NCI-H1436 (cell line): ENCODE measurements at places on chromosomes 13 and 19.

GRCh38 chr19:53915000-53915399 lies 5.9 kb downstream of the CACNG7 start:
- DNase-seq, result no peak

DNA sequence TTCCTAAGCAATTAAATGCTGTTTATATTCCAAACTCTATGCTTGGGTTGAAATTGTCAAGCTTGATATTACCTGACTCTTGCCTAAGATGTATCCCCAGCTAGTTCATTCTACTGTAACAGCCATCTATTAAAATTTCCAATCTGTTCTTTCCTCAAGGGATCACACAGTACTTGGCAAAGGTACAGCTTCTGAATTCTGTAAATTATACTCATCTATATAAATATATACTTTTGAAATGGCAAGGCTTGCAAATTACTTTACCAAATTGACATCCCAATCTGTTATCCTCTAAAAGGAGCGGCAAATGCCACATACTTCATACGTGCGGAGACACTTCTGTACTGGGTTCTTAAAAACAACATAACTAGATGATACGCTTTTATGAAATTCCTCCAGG lies 330.2 kb downstream of the DNAJC15 start:
- no peak for DNase-seq

DNA sequence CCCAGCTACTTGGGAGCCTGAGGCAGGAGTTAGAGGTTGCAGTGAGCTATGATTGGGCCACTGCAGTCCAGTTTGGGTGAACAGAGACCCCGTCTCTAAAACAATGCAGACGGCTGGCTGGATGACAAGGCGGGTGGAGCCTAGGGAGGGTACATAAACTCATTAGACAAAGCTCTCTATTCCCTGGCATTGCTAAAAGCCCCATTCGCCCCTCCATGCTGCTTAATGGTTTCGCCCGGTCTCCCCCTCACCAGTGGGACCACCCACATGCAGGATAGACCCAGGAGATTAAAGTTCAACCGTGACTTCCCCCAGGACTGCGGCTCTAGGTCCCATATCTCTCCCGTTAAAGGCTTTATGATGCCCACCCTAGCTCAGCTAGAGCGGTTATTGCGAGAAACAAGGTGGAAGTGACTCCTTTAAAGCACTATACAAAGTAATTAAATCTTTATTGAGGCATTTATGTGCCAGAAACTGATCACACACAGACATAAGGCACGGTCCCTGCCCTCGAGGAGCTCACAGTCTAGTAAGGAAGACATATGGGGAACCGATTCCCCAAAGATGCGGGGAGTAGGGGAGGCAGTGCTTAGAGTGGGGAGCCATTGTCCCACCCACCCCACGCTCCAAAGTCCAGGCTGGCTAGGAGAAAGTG lies 4.9 kb downstream of the LYPD3 start:
- DNase-seq, result no peak

GRCh38 chr19:46881092-46881491 lies 20.3 kb downstream of the ARHGAP35 start:
- DNase-seq, result no peak

- DNase-seq, result no peak
These were observed 21.5 kb downstream of the CYP4F22 start for GRCh38 chr19:15529774-15530372.

GRCh38 chr19:29876414-29876813 lies 64.6 kb downstream of the CCNE1 start:
- DNase-seq, result no peak

DNA sequence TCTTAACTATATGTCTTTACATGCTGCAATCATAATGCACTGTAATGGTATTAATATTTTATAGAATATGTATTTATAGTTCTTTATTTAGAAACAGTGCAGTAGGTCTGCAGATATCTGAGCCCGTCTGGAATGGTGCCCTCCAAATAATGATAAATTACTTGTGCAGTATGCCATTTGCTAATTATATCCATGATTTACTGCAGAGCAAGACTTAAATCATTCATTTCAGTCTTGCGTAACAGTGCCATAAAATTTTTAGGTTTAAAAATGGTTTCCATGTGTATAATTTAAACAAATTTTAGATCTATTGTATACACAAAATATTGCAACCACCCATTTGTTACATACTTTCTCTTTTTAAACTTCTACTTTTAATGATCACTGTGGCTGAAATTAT lies 175.1 kb downstream of the ZNF536 start:
- DNase-seq, result no peak

DNA sequence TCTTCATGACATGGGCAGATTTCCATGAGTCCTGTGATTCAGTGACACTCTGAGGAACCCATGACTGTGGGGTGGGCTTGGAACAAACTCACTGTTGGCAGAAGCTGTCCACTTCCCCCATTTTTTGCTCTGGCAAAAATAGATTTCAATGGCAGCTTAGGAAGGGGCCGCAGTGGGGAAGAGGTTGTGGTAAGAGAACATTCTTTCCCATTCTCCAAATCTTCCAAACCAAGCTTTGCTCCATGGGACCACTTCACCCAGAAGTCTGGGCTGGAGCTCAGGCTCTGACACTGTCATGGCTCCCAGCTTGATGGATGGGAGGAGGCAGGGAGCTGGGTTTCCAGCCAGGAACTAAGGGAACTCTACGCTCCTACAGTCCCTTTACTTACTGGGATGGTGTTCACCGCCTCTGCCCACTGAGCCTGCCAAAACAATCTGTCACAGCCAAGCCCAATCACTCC lies 24.9 kb upstream of the MEDAG start:
- DNase-seq, result no peak

DNA sequence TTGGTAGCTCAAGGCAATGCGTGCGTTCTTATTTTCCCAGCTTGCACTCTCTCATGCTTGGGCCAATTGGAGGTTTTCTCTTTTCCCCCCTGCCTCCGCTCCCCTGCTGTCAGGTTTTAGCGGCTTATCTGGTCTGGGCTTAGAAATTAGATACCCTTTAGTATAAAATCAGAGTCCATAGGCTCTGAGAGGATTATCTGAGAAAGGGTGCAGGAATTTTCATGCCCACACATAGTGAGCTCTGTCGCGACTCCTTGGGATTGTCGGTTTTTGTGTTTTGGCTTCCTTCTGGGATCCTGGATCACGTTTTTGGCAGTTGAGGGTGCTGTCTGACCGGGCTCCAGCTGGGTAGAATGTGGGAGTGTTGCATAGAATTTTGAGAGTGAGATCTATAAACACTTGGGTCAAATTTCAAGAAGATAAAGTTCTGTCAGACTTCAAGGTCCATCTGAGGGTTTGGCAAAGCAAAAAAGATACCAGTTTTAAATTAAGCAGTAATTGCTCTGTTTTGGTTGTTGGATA lies 12.4 kb downstream of the CHAF1A start:
- no peak for DNase-seq

DNA sequence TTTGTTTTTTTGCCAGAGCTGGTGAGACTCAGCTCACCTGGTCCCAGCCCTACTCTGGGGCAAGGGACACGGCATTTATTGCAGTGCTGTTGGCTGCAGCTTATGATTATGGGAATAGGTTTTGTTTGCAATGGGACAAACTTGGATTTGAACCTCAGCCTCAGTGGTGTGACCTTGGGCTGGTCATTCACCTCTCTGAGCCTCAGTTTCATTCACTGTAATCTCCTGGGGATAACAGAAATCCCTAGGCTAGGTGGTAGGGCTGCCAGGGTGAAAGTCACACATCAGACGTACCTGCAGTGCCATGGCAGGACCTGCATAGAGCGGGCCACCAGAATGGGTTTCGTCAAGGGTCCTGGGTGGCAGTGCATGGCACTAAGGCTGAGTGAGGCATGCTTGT lies 73.7 kb upstream of the MEDAG start:
- DNase-seq, result no peak

GRCh38 chr13:60146471-60146870 lies 17.3 kb downstream of the DIAPH3 start:
- DNase-seq, result no peak

DNA sequence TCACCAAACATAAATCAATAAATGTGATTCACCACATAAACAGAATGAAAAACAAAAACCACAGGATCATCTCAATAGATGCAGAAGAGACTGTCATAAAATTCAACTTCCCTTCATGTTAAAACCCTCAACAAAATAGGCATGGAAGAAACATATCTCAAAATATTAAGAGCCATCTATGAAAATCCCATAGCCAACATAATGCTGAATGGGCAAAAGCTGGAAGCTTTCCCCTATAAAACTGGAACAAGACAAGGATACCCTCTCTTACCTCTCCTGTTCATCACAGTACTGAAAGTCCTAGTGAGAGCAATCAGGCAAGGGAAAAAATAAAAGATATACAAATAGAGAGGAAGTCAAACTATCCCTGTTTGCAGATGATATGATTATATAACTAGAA lies 806.1 kb upstream of the MIR17HG start:
- no peak for DNase-seq

GRCh38 chr13:112905619-112905989 lies 63.4 kb upstream of the MCF2L start:
- DNase-seq, result no peak

- no peak for DNase-seq
These were observed 4.1 kb upstream of the PSMD8 start for GRCh38 chr19:38370299-38370698.

DNA sequence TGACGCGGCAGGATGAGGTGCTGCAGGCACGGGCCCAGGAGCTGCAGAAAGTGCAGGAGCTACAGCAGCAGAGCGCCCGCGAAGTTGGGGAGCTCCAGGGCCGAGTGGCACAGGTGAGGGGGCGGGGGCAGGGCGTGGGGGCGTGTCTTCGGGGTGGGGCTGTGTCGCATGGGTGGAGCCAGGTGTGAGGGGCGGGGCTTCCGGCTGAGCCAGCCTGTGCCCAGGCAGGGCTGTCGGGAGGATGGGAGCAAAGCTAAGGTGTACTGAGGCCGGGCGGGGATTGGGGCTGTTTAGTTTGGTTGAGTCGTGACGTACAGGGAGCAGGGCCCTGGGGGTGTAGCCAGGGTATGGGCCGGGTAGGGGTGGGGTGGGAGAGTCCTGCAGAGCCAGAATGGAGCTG lies 62.3 kb downstream of the KCNC3 start:
- peak; percentile 6 for DNase-seq

DNA sequence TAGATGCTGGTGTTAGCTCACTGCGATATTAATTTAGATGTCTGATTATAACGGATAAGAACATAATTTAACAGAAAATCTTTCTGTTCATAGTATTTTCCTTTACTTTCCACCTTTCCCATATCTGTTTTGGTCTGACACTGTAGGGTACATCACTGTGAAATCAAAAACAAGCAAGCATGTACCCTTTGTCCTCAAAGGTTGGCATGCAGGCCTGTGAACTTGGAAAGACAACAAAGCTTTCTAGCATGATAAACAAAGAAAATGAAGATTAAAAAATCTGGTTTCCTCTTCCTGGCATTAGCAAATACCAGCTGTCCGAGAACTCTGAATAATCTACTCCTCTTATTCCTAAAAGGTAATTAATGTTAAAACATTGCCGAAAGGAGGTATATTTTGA lies 31.6 kb downstream of the THSD1 start:
- DNase-seq, result no peak

DNA sequence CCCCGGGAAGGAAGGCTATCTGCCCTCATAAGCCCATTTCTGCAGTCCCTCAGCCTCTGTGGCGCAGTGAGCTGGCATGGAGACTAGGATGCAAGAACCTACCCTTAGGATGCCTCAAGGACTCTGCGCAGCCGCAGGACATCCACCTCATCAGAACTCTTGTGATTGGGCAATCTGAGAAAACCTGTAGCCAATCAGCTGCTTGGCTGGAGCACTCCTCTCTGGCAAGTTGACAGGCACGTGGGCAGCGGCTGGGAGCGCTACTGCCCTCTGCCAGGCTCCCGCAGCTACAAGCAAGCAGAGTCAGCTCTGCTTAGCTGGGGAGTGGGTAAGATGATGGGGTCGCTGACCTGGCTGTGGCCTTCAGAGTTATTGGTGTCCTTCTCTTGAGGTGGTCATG lies 1.5 kb upstream of the ECSIT start:
- peak; percentile 92 for DNase-seq

DNA sequence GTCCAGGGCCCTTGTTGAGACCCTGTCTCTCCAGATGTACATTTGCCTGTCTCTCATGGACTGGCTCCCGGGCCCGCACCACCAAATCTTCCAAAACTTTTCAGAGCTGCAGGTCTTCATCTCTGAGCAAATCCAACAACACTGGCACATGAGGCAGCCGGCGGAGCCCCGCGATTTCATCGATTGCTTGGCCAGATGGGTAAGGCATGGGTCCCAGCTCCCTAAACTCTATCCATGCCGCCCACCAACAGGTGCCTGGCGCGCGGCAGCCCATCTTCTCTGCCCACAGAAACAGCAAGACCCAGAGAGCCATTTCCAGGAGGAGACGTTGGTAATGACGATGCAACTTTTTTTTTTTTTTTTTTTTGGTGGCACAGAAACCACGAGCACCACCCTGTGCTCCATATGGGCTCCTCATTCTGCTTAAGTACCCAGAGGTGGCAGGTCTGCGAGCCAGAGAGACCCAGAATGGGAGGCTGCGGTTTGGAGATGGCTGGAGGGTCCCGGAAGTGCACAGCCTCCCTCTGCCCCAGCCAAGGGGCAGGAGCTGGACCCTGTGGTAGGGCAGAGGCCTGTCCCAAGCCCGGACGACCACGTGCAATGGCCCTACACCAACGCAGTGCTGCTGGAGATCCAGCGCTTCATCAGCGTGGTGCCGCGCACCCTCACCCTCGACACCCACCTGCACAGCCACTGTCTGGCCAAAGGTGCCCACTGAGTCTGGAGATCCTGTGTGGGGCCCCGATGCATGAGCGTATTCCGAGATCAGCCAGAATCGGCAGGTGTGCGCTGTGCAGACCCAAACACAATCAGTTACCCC lies 22.6 kb downstream of the CYP2F1 start:
- DNase-seq, result no peak

DNA sequence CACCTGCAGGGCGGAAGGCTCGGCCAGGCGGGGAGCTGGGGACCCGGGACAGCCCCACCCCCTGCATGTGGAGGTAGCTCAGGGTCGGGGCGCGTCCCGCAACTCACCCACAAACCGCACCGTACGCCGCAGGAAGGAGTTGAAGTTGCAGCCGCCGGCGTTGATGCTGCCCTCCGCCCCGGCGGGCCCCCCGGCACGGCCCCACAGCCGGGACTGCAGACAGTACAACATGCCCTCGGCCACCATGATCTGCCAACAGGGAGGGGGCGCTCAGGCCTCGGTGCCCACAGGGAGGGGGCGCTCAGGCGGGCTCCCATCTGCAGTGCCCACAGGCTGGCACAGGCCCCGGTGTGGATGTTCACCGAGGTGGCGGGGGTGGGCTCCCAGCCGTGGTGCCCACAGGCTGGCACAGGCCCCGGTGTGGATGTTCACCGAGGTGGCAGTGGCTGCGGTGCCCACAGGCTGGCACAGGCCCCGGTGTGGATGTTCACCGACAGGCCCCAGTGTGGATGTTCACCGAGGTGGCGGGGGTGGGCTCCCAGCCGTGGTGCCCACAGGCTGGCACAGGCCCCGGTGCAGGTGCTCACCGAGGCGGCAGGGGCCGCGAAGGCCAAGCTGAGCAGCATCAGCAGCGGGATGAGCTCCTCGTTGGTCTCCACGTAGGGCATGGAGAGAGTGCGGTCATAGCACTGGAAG lies 6.5 kb downstream of the PLPPR3 start:
- DNase-seq, result no peak

- DNase-seq, result no peak
These were observed 5.5 kb upstream of the RNF113B start for GRCh38 chr13:98182589-98182988.
